Articular chondrocyte of knee joint (primary cell): ENCODE measurements at places on chromosomes 12 and 14. TPM values are rescaled to one million over a fixed set of nuclear protein-coding genes. Genes with fewer than 3 reads are reported as not detected.

Gene MYRFL
- total RNA-seq = under 0.01 TPM in 1 of 2 replicates, not detected in the other

Gene LMNTD1
- 0.52 TPM in 1 of 2 replicates, not detected in the other for total RNA-seq

Gene SDSL
- total RNA-seq = 6.7 and 8.8 TPM in 2 replicates

Gene SLC38A4
- total RNA-seq = 5.4 and 8.1 TPM in 2 replicates

Gene SLC39A9
- total RNA-seq = 112 and 114 TPM in 2 replicates

Gene METTL3
- total RNA-seq = 24.6 and 29.7 TPM in 2 replicates

Gene SMOC1
- total RNA-seq = 50.8 and 96.4 TPM in 2 replicates

Gene SDR9C7
- total RNA-seq = not detected in 2 replicates
